ENCODE measurements at places on chromosomes 3 and 15.

DNA sequence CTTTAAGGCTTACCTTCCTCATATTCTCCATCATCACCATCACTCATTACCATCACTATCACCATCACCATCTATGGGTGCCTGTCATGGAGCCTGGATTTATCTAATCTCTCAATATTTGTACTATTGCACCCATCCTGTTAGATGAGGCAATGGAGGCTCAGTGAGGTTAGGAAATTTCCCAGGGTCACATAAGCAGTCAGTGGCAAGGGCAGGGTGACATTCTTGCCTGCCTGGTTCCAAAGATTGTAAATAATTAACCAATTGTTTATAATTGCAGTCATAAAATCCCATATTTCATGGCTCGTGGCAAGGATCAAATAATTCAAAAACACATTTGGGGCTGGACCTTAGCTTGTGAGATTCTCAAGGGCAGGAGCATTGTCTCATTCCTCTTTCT, 55.2 kb downstream of the MGLL start:
- no peak for DNase-seq

DNA sequence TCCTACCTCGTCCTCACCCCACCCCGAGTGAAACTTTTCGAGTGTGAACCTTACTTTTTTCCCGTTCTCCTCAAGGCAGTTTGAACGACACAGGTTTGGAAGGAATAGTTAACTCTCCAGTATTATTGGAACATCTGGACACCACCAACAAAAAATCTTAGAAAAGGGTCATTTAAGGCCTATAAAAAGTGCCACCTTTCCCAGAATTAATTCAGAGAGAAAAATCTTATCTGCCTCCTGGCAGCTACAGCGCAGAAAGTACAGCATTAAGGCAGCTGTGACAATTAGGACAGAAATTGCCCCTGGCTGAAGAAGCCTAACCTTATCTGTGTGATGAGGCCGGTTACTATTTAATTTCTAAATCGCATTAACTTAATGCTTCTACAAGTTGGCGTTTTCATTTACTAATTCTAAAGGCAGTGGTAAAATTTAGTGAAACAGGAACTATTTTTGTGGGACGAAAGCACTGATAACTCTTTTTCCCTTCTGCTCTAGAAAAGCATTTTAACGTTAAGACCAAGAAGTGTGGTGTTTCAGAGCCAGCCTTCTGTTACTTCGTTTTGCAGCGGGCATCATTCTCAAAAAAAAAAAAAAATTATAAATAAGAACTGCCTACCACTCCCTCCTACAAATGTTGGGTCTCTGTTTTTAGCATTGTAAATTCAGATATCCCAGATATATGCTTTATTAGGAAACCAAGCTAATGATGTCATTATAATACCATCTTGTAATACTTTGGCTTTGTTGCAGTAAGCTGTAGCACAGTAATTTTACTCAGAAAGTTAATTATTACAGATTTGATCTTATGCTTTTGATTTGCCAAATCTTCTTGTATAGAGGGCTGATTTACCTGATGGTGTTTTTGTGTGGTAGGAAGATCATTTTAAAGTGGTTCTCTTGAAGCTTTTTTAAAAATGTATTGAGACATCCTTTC, 1.4 kb downstream of the ATP11B start:
- no peak for DNase-seq

- no peak for DNase-seq
Measured at GRCh38 chr3:159586571-159587202, 401.9 kb upstream of the IL12A start.

DNA sequence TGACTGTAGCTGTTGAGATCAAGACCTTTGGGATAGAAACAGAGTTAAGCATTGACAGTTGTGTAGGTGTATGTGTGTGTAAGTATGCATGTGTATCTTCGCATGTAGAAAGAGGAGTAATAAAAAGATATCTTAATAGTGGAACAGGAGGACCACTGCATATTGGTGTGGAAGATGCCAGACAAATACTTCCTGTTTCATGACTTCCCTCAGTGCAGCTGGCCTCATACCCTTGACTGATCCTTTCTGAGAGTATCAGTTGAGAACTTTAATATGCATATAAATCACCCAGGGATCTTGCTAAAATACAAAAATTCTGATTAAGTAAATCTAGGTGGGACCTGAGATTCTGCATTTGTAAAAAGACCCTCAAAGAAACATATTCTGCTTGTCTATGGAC, 8.5 kb upstream of the ZBED2 start:
- no peak for DNase-seq

GRCh38 chr15:89017370-89018066, 70.7 kb upstream of the ABHD2 start:
- peak; percentile 91 for DNase-seq

- no peak for DNase-seq
Measured at GRCh38 chr3:37944391-37944842, 46.2 kb upstream of the VILL start.

DNA sequence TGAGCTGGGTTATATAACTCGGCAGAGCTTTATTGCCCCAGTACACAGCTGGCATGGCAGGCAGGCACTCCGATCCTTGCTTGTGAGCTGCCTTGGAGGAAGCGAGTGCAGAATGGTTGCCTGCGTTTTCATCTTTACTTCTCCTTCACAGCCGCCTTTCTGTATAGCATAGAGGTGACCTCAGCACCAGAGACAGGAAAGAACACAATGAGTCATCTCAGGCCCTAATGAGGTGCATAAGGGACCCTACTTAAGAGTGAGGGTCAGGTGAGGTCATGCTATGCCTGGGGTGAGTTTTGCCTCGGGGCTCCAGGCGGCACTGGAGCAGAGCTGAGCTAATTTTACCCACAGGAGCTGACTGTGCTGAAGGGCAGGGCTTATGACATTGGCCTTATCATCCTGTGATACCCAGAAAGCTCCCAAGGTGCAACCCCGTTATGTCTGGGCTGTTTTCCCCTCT, 43.5 kb downstream of the LPP start:
- DNase-seq, result no peak

DNA sequence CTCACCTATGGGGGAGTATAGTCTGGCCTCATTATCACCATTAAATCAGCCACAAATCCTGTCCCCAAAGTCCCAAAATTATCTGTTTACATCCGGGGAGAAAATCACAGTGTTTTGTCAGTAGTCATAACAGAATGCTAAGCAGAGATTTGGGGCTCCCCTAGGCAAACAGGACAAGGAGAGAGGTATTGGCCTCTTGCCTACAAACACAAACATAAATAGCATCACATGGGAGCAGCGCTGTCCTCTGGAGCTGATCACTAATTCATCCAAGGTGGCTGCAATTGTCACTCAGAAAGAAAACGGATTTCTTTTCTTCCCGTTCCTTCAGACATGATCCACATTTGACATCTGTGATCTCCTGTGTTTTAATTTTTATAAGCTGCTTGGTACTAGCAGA, 1028.1 kb downstream of the NTRK3 start:
- DNase-seq, result no peak

DNA sequence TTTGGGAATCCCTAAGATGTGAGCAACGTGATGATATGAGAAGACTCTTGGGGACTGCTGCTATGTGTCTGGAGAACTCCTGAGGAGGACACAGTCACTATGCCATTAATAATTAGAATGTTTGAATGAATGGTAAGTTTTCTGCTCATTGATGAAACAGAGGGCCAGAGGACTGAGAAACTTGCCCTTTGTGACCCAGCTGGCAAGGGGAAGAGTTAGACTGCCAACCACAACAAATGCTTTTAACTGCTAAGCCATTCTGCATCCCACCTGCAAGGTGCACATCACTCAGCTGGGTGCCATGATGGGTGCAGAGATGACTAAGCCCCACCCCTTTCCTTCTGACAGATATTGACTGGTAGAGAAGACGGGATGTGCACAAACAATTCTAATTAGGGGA, 249.6 kb downstream of the THRB start:
- no peak for DNase-seq

DNA sequence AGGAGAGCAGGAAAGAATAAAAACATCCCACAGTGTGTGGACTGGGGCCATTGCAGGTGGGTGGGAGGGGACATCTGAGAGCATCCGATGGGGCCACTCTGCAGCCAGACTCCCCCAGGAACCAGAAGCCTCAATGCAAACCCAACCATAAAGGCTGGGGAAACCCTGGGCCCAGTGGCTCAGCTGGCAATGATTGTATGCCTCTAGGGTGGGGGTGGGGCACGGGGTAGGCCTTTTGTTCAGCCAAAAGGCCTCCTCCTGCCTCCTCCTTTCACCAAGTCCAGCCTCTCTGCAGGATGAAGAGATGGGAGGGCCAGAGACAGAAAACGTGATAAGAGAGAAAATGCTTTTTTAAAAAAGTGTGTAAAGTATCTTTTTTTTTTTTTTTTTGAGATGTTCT, 45.5 kb upstream of the HERC1 start:
- no peak for DNase-seq

GRCh38 chr3:78900426-78900825, 867.4 kb downstream of the ROBO1 start:
- no peak for DNase-seq

GRCh38 chr15:64930019-64930652, 18.4 kb downstream of the ANKDD1A start:
- no peak for DNase-seq

DNA sequence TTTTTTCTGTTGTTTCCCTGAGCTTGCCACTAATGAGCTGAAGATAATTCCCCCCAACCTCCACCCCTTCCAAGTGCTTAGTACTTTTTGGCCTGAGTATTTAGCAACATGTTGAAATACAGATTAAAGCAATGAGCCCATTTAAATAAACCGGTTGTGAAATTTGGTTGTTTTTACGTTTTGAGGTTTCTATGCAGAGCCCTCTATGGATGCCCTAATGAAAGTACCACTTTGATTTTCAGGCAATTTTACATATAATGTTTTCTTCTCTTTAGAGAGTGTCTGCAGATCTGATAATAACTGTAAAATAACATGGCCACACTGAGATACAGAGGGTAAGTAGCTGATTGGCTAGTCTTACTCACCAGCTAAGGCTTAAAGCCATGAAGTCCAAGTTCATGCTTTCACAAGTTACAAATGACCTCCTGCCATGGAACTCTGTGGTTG, 139.4 kb upstream of the SLC7A14 start:
- no peak for DNase-seq

GRCh38 chr3:113409676-113410075, 31.6 kb downstream of the CFAP44 start:
- no peak for DNase-seq
